ENCODE measurements at places on chromosomes 5 and 9. TPM values are rescaled to one million over a fixed set of nuclear protein-coding genes. Genes with fewer than 3 reads are reported as not detected.

SOX30 gene
- not detected for total RNA-seq

CLTB gene
- 139 TPM for total RNA-seq

AJM1 gene
- total RNA-seq = 2.0 TPM

SLC6A7 gene
- 0.88 TPM for total RNA-seq

All from hepatocyte (in vitro differentiated cells).